ENCODE measurements at places on chromosomes 11 and 22.
A peak's percentile ranks its signal among the peaks of the same experiment; 100 is the strongest.

DNA sequence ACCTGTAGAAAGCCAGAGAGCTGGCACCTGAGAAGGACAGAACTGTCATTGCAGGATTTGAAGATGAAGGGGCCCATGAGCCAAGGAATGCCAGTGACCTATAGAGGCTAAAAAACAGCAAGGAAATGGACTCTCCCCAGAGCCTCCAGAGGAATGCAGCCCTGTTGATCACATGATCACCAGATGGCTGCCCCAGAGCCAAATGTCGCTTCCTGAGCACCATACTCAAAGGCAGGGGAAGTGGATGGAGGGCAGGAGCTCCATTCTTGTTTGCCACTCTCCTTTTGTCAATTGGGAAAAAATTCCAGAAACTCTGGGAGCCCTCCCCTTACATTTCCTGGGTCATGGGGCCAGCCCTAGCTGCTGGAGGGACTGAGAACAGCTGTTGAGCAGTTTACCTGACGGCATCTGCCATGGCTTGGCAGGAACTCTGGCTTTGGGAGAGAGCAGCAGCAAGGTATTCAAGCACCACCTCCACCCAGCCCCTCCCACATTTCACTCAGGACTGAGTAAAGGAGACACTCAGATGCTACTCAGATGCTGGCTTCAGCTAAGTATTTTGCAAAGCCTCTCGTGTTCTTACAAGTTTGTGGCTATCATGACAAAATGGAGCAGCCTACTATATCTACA, 46.9 kb downstream of the DKK3 start:
- DNase-seq: no peak

DNA sequence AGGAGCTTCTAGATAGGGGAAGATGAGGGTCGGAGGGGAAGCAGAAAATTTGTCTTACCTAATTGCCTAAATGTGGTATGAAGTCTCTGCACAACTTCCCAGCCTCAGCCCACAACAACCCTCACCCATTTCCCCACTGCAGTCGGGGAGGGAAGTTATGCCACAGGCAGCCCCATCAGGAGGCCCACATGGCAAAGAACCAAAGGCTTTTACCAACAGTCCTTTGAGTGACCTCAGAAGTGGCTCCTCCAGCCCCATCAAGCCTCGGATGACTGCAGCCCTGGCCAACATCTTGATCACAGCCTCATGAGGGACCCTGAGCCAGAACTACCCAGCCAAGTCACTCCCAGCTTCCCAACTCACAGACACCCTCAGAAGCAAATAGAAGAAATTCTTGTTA, 54.8 kb downstream of the CHST1 start:
- no peak for DNase-seq

DNA sequence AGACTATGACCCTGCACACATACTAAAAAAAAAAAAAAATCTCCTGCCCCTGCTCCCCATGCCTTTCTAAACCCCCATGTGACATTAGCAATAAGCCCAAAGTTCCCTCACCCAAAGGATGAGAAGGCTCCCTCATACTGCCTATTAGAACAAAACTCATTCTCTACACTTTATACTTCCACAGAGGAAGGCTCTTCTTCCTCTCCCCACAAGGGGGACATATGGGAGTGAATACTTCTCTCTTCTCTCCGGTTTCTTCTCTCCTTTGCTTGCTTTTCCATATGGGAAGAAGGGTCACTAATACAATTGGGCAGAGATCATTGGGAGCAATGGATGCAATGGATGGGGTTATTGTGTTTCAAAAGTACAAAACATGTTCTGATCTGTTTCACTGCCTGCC, 3.3 kb downstream of the OR52L1 start:
- DNase-seq: no peak

DNA sequence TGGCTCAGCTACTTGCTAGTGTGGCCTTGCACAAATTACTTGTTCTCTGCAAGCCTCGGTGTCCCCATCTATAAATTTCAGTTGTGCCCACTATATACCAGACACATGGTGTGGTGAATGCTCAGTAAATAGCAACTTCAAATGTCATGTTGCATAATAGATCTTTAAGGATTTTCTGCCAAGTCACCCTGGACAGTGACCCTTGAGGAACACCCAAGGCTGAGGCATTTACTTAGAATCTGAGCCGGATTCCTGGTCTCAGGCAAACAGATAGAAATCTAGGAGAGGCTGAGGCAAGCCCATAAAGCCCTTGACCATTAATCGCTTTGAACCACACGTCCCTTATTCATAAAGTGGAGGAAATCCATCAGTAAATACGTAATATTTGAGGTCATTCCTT, 9.7 kb downstream of the TEAD1 start:
- DNase-seq: no peak

DNA sequence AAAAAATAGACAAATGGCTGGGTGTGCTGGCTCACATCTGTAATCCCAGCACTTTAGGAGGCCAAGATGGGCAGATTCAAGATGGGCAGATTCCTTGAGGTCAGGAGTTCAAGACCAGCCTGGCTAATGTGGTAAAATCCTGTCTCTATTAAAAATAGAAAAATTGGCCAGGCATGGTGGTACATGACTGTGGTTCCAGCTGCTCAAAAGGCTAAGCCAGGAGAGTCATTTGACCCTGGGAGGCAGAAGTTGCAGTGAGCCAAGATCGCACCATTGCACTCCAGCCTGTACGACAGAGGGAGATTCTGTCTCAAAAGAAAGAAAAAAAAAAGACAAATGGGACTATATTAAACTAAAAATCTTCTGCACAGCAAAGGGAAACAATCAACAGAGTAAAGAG, 55.4 kb downstream of the USP35 start:
- no peak for DNase-seq

DNA sequence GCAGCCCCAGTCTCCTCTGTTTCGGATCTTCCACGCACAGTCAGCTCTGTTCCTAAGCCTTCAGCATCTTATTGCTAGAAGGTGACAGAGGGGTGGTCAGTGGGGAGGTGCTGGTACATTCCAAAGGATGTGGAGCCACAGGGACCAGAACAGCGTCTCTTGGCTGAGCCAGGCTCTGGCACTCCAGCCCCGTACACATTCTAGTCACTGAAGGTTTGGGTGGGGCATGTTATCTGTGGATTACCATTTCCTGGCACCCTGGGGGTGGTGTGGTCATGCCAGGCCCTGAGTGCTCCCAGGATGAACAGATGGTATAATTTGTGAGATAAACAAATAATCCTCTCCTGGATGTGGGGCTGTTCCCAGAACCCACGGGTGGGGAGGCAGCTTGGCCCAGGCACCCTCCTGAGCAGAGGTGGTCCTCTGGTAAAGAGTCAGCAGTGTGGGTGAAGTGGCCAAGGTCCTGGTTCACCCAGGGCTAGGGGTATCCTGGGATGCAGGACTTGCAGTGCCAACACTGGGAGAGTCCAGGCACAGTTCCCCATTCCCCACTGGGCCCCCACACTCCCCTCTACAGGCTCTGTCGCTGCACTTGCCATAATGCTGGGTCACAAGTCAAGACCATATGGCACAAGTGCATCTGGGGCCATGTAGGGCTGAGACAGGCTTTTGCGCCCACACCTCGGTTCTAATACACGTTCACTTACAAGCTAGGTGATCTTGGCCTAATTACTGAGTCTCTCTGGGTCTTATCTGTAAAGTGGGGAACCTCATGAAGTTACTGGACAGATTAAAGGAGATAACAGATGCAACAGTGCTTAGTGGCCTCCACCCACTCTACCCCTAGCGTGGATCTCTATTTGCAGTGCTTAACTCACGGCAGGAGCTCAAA, 33.0 kb downstream of the DKK3 start:
- no peak for DNase-seq

DNA sequence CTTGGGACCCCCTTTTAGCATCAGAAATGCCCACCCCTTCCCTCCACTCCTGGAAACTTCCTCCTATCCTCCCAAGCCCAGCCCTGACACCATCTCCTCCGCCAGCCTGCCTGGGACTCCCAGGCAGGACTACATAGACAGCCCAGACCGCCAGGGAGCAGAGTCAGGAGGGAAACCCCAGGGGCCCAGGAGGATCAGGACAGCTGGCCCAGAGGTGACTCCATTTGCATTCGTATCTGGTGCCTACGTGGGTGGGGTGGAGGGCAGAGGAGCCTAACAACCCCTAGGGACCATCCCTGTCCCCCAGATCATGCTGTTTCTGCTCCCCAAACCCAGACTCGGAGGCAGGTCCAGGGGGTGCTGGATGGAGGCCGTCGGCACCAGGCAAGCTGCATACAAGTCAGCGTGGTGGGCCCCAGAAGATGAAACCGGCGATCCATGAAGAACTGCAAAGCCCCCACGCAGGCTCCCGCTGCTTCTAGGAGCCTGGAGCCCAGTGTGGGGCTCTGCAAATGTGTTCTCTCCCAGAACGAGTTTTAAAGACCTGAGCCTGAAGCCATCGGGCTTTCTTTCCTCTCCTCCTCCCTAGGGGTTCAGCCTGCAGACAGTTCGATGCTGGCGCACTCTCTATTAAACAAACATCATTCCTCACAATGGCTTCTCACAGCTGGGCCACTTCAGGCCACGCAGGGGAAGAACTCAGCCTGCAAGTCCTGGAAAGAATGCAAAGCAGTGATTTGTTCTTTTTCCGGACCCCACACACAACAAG, 1506.8 kb downstream of the BRD1 start:
- DNase-seq: no peak

DNA sequence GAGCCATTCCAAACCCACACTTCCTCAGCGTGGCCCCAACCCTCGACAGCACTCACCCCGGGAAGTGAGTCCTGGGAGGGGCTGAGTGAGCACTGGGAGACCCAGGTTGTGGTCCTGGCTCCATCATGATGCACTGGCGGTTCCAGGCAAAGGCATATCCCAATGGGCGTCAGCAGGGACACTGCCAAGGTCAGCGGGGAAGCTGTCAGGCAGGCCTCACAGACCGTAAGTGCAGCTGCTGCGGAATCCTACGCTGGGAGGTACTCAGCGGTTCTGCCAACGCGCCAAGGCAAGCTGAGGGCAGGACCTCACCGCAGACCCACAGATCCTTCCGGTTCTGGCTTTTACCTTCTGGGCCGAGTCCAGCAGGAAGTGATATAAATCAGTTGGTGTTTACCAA, 1.4 kb upstream of the GAL3ST1 start:
- no peak for DNase-seq

DNA sequence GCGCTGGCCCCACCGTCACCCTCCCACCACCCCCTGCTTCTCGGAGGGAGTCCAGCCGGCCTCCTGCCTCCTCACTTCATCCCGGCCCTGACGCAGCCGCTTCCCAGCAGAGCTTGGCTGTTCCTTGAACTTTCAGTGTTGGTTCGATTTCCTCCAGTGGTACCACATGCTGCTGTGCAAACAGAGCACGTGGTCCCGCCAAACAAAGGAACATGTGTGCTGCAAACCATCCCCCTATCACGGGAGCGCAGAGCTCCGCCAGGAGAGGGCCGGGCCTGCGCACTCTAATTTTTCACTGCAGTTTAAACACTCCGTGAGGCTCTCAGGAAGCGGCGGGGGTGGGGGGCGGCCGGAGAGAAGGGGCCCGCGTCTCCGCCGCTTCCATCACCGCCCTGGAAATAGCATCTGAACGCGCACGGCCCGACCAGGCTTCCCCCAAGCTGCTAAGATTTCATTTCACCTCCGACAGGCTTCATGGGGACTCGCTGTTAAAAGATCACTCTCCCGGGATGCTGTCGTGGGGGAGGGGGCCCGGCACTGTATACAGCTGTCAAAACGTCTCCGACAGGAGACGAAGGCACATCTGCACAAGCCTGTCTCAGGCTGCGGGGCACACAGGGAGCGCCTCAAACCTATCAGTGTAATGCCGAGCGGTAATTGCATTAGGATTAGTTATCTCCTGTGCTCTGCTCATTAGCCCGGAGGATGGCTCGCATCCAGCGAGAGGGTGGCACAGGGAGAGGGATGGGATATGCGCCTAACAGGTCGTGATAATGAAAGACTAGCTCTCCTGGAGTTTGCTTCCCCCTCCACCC, 269.9 kb upstream of the SORL1-AS1 start:
- no peak for DNase-seq

DNA sequence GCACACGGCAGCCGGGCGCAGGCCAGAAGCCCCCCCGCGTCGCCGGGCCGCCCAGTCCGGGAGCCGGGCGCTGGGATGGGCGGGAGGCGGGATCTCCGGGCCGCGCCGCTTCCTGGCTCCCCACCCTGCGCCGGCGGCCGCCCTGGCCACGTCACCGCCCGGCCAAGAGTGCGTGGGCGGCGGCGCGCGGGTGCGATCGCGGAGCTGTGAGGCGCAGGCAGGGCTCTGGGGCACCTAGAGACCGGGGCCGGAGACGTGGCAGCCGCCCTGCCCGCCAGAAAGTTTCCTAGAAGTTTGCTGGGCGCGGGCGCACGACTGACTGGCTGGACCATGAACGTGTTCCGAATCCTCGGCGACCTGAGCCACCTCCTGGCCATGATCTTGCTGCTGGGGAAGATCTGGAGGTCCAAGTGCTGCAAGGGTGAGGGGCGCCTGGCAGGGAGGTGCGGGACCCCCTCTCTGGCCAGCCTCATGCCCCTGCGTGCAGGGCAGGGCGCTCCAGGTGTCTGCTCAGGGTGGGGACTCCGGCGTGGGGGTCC, at the start of gene KDELR3:
Gene KDELR3, plus strand, starts transcription at position 193 of the 539 bp plus-strand sequence. Its CDS starts 138 bp downstream, at position 331.
- DNase-seq: peak; percentile 62

DNA sequence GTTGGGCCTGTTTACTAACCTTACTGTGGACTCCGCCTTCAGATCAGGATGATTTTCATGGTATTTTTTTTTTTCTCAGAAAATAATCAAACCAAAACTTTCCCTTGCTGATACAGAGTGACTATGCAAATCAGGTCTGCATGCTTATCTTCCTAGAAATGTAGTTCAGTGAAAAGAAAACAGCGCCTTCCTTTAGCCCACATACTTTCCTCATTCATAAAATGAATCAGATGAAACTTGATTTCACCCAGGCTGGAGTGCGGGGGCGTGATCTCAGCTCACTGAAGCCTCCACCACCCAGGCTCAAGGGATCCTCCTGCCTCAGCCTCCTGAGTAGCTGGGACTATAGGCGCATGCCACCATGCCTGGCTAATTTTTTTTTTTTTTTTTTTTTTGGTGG, 26.0 kb downstream of the ZNRF3 start:
- DNase-seq: peak; percentile 71

- no peak for DNase-seq
Measured at GRCh38 chr11:36377759-36378564, 81.9 kb downstream of the PRR5L start.

DNA sequence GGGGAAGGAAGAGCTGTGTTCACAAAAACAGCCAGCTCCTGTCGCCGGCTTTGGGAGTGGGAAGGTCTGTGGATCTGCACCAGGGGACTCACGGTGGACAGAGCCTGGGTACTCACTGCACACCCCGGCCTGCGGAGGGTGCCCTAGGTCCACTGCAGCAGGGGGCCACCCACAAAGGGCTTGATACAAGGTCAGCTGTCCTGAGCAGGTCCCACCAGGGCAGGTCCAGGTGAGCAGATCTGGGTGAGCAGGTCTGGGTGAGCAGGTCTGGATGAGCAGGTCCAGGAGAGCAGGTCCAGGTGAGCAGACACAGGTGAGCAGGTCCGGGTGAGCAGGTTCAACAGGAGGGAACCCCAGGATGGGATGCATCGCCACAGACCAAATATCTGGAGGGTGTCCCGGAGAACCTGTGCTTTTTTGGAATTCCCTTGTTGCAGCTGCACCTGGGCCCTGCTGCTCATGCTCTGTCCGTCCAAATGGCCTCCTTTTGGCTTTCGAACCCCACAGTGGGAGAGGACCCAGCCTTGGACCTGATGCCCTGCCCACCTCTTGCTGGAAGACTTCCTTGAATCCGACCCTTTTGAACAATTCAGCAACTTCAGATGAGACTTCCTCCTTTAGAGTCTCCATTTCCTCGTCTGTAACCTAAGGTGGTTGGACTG, 485.3 kb downstream of the TBC1D22A start:
- DNase-seq: no peak
